ENCODE measurements at places on chromosomes 12 and 14.

- no peak for DNase-seq
These were observed 42.3 kb downstream of the ARMH4 start for GRCh38 chr14:58109744-58110143.

GRCh38 chr12:68450947-68451260 is 118.7 kb upstream of the MDM1 start:
- peak; percentile 42 for DNase-seq

DNA sequence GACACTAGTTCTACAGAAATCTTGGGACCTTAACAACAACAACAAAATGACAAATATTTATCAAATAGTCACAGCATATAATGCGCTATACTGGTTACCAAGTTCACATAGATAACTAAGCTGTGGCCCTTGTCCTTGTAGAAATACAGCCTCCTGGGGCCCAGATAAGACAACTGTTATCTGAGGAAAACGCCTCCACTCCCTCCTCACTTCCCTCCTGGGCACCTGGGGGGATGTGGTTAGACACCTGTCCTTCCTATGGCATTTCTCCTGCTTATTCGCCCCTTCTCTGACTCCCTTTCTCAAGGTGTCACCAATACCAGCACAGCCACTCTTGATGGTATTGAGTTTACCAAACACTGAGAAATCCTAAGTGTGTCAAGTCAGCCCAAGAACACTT is 419.4 kb downstream of the RAD51B start:
- no peak for DNase-seq

GRCh38 chr12:94815958-94816357 is 165.6 kb upstream of the TMCC3 start:
- DNase-seq: no peak

GRCh38 chr14:103886304-103887169 is 39.2 kb upstream of the PPP1R13B start:
- peak; percentile 57 for DNase-seq

DNA sequence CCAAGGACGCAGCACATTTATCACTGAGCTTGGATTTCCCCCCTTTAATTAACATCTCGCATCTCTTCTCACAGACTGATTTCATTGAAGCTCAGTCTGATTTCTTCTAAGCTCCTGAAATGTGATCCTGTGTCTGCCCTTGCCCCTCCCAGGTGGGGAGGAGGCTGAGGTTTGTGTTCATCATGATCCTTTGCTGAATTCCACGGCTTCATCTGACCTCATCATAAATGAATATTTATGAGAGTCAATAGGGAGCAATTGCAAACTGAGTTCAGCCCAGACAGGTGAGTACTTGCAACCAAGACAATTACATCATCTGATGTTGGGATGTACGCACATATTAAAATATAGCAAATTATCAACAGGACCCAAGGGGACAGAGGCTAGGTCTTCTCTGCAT is 72.4 kb downstream of the MAP1LC3B2 start:
- DNase-seq: no peak

DNA sequence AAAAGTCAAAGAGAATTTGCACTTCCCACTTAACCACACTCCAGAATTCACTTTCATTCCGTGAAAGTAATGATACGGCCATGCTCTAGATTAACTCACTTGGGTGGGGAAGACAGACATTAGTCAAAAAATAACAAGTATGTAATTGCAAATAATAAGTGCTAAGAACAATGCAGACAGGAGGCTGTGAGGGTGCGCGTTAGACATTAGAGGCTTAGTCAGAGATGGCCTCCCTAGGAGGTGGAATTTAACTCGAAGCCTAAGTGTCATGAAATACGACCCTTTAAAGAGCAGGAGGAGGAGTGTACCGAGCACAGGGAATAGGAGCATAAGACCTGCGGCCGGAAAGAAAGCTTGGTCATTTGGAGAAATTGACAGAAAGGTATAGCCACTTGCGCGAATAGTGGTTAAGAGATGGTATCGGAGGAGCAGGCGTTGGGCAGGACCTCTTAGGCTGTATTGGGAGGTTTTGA is 628 bp downstream of the SNRPF start:
- DNase-seq: no peak

DNA sequence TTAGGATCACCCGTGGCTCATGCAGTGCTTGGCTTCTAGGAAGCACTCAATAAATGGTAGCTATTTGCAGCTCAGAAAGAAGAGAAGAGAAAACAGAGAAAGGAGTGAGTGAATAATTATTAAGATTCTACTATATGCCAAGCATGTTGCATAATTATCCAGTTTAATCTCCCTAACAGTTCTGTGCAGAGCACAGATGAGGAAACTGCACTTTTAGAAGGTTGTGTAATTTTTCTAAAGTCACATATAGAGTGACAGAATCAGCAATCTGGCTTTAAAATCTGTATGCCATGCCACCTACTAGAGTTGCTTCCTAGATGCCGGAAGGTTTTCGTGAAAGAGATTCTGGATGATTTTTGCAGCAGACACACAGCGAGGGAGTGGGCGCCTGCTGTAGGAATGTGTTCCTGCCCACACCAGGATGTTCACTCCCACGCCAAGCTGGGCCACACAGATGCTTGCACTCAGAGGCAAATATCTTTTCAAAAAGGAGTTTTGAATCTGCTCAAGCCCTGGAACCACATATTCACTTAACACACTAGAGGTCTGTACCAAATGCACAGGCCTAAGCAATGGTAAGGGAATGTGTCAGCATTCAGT is 50.2 kb upstream of the SMCO2 start:
- peak; percentile 13 for DNase-seq

GRCh38 chr12:39771456-39771855 is 151.9 kb upstream of the ABCD2 start:
- DNase-seq: no peak

GRCh38 chr12:97912943-97913342 is 450.3 kb downstream of the RMST start:
- DNase-seq: no peak

DNA sequence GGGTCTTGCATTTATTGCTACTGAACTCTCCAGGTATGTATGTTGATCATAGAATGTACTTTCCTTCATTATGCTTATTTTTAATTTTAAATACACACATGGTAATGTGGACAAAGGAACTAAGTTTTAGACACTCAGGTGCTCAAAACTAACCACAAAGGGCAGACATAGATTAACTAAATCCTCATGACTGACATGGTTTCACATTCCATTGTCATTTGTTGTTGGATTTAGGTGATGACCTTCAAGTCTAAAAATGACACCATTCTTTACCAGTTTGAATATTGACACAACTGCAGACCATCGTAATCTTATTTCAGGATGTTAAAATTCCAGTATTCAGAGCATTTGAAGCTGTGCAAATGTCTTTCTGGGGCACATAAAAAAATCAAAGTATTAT is 128.4 kb downstream of the BBS10 start:
- DNase-seq: no peak

DNA sequence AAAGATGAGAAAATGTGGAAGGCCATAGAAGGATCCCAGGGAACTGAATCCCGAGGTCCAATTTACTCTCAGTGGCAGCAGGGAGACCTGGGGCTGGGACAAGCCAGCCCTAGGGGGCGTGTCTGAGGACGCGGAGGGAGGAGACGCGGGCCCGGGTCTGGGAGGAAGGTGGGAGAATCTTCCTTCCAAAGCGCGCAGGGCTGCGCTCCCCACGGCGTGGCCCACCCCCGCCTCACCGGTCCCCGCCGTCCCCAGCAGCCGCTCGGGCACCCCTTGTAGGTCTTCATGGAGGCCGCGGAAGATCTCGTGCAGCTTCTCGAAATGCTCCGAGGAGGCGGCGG is 323 bp downstream of the VTI1B start:
- peak; percentile 69 for DNase-seq

DNA sequence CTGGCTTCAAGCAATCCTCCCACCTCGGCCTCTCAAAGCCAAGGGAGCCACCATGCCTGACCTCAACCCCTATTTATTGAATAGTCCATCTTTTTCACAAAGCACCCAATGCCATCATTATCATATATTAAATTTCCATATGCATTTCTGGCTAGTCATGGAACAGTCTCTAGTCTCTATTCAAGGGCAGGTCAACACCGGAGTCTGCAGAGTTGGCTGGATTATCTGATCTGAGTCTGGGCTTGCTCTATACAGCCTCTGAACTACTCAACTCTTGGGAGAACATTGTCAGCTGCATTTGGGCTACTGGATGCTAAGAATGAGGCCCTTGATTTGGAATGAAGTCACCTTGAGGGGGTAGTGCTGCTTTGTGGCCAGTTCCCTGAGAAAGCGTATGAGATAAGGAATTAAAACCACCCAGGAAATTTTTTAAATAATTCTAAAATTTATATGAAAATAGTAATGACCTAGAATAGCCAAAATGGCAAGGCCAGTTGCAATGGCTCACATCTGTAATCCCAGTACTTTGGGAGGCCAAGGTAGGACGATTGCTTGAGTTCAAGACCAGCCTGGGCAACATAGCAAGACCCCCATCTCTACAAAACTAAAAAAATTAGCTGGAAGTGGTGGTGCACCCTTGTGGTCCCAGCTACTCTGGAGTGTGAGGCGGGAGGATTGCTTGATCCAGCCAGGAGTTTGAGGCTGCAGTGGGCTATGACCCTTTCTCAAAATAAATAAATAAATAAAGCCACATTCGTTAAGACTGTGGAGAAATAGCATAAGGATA is 6.9 kb upstream of the NAA25 start:
- DNase-seq: no peak

GRCh38 chr14:76998910-76999309 is 29.6 kb downstream of the IRF2BPL start:
- DNase-seq: peak; percentile 53

- no peak for DNase-seq
These were observed 131.8 kb upstream of the CPSF6 start for GRCh38 chr12:69107541-69107940.

GRCh38 chr12:89417246-89417977 is 65.1 kb upstream of the DUSP6 start:
- peak; percentile 46 for DNase-seq

DNA sequence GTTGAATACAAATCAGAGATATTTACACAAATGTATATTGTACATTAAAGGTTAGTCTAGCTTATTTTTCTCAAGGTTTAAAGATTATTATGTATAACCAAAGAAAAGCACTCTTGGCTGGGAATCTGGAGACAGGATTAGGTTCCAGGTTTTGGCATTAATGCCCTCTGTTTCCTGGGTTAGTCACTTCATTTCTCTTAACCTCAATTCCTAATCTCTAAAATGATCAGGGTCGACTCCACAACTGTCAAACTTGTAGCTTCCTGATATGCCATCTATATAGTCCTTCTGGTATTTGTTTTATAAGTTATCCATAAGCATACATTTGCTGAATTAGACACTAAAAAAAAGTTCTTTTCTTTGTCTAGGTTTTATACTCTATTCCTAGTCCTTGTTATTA is 2.6 kb downstream of the ITPR2 start:
- no peak for DNase-seq

- no peak for DNase-seq
These were observed 25.3 kb downstream of the C2CD5 start for GRCh38 chr12:22518998-22519397.

DNA sequence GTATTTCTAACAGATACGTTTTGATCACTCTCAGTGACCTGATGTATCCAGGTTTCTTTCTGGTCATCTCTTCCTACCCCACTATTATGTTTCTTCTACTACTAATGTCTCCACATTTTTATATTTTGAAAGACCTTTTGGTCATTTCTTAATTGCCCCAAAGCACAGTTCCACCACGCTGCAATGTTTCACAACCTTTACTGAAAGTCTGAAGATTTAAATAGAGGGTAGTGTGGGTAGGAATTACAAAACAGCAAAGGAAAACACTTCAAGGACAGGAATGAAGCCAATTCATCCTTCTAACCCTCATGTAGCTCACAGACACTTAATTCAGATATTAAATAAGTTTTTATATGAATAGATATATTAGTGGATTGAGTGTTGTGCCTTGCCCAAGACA is 36.1 kb upstream of the SLC16A7 start:
- no peak for DNase-seq

DNA sequence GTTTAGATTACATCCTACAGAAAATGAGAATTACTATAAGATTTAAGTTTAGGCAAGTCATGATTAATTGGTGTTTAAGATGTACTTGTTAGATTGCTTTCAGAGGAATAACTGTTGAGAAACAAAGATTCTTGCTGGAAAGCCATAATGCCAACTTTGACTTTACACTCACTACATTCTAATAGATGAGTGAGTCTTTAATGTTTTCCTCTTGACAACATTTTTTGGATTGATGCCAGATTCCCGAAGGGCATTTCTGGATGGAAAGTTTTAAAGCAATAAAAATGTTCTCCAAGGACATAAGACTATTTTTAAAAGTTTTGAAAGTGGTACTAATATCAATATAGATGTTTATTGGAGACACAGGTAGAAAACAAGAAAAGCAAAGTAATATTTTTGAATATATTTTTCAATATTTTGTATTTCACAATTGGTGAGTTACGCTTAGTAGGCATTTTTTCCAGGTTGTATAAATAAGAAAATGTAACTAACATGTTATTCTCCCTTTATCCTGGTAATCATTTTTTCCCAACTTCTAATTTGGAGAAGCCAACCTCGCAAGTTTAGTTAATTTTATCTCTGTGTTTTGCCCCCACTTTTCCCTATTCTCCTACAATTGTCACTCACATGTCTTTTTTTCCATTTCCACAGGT is 307.3 kb downstream of the CEP128 start:
- no peak for DNase-seq

DNA sequence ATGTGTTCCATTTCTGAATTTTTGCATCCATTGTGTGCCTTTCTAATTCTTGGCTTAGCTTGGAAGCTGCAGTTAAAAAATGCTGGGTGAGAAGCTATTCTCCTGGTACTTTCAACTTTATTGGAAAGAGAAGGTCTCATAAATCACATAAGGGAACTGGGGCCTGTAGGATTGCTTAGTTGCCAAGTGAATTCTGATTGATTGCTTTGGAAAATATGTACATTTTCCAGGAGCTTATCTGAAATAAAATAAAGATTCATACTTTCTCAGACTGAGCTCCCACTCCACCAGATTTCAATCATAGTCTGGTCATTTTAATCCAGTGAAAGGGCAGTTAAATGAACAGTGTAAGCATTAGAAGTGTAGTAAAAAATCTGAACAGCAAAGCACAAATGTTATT is 50.0 kb upstream of the PRICKLE1 start:
- DNase-seq: no peak

- DNase-seq: no peak
These were observed 245.1 kb downstream of the GXYLT1 start for GRCh38 chr12:41899577-41899976.

DNA sequence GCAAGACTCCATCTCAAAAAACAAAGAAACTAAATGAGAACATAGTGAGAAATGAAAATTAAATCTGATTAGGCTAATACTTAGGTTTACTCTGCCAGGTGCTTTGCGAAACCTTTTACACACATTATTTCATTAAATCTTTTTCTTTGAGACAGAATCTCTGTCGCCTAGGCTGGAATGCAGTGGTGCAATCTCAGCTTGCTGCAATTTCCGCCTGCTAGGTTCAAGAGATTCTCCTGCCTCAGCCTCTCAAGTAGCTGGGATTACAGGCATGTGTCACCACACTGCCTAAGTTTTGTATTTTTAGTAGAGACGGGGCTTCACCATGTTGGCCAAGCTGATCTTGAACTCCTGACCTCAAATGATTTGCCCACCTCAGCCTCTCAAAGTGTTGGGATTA is 21.9 kb upstream of the EEA1 start:
- DNase-seq: no peak
